ENCODE measurements at places on chromosomes 6 and 20.

DNA sequence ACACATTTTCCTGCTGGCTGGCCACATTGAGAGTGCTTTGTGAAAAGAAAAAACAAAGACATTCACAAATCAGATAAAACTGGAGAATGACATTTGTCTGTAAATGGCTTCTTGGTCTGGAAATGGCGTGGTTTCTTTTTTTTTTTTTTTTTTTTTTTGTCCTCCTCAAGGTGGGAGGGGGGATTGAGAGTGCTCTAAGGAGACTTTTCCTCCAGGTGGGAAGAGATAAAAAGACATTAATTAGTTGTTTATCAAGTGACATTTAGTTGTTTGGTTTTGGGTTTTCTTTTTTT, 40.4 kb downstream of the GNAS start:
- H3K36me3 ChIP-seq: peaks cover 47% of the 10 kb centered on the region
- H3K27ac ChIP-seq: peak overlapping the region; percentile 99
- DNase-seq: no peak
- H3K4me1 ChIP-seq: peaks cover 45% of the 10 kb centered on the region
- peak overlapping the region; percentile 99 for H3K4me3 ChIP-seq

GRCh38 chr20:19368351-19368750, 155.9 kb downstream of the SLC24A3 start:
- H3K36me3 ChIP-seq: no peaks in the 10 kb centered on the region
- no peak overlapping the region for H3K27ac ChIP-seq
- no peak for DNase-seq
- H3K4me1 ChIP-seq: no peaks in the 10 kb centered on the region
- H3K4me3 ChIP-seq: no peak overlapping the region

DNA sequence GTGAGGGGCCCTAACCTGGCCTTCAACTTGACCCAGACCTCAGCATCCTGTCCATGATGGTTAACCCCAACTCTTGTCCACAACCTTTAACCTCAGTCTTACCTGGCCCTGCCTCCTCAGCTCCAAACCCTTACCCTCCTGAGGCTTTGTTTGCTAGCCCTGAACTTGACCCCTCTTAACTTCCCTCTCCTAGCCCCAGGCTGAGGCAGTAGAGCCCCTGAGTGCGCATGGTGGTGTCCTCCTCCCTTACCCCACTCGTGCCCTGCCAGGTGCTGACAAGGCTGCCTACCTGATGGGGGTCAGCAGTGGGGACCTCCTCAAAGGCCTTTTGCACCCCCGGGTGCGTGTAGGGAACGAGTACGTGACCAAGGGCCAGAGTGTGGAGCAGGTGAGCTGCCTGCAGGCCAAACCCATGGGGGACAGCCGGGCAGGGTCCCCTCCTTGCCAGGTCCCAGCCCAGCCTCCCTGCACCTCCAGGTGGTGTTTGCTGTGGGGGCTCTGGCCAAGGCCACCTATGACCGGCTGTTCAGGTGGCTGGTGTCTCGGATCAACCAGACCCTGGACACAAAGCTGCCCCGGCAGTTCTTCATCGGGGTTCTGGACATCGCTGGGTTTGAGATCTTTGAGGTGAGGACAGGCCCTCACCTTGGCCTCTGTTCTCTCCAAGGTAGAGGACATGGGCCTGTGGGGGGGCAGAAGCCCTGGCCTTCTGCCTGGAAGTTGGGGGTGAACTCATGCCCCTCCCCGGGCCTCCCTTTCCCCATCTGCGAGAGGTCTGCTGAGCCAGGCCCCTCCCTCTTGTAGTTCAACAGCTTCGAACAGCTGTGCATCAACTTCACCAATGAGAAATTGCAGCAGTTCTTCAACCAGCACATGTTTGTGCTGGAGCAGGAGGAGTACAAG, 31.9 kb downstream of the MYH7B start:
- no peak for DNase-seq
- H3K27ac ChIP-seq: no peak overlapping the region
- H3K4me3 ChIP-seq: no peak overlapping the region
- H3K4me1 ChIP-seq: no peaks in the 10 kb centered on the region
- peaks cover 6% of the 10 kb centered on the region for H3K27me3 ChIP-seq

- no peak overlapping the region for H3K4me3 ChIP-seq
- peaks cover 21% of the 10 kb centered on the region for H3K4me1 ChIP-seq
- H3K27me3 ChIP-seq: no peaks in the 10 kb centered on the region
- H3K27ac ChIP-seq: no peak overlapping the region
- no peak for DNase-seq
- no peaks in the 10 kb centered on the region for H3K36me3 ChIP-seq
These were observed 73.0 kb upstream of the BACH2 start for GRCh38 chr6:90369651-90370050.

- H3K4me1 ChIP-seq: peaks cover 25% of the 10 kb centered on the region
- no peak overlapping the region for H3K27ac ChIP-seq
These were observed 1.2 kb downstream of the SLC17A3 start for GRCh38 chr6:25872814-25873213.

- peaks cover 35% of the 10 kb centered on the region for H3K4me1 ChIP-seq
- H3K27ac ChIP-seq: peak overlapping the region; percentile 95
- DNase-seq: peak; percentile 49
These were observed 7.3 kb downstream of the THEMIS start for GRCh38 chr6:127893541-127893940.

DNA sequence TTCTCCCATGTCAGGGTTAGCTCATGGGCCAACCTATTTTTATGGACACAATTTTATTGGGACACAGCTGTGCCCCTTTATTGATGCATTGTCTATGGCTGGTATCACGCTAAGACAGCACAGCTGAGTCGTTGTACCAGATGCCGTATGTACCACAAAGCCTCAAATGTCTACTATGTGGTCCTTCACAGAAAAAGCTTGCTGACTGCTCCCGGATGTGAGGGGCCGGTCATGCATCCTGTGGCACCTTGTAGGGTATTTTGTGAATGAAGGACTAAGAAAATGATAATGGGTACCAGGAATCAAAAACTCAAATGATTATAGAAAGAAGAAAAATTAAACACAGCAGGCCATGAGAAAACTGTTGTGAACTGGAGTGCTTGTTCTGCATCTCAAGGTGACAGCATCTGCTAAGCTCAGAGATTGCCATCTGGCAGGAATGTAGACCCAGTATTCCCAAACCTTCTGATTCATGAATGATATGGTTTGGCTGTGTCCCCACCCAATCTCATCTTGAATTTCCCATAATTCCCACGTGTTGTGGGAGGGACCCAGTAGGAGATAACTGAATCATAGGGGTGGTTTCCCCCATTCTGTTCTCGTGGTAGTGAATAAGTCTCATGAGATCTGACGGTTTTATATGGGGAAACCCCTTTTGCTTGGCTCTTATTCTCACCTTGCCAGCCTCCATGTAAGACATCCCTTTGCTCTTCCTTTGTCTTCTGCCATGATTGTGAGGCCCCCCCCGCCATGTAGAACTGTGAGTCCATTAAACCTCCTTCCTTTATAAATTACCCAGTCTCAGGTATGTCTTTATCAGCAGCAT, 248.5 kb downstream of the TSHZ2 start:
- no peak for DNase-seq
- peaks cover 9% of the 10 kb centered on the region for H3K4me1 ChIP-seq
- H3K4me3 ChIP-seq: no peak overlapping the region
- no peaks in the 10 kb centered on the region for H3K36me3 ChIP-seq
- no peak overlapping the region for H3K27ac ChIP-seq

DNA sequence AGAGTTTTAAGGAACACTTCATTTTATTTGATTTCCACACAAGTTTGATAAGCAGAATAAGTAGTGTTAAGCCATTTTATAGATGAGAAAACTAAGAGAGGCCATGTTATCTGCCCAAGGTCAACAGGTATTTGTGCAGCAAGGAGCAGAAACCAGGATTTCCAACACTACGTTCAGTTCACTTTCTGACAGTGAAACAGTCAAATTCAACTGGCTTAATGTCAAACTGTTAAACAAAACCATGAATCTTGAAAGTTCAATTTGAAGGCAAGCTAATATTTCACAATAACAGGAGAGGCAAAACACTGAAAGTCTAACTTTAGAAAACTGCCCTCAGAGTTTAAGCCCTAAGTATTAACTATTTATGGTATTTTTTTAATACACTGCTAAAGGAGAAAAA, 32.6 kb downstream of the DTNBP1 start:
- no peak overlapping the region for H3K4me3 ChIP-seq

- no peaks in the 10 kb centered on the region for H3K36me3 ChIP-seq
- H3K4me3 ChIP-seq: no peak overlapping the region
- no peak for DNase-seq
These were observed 436.8 kb upstream of the AGPAT4 start for GRCh38 chr6:161710698-161711097.

DNA sequence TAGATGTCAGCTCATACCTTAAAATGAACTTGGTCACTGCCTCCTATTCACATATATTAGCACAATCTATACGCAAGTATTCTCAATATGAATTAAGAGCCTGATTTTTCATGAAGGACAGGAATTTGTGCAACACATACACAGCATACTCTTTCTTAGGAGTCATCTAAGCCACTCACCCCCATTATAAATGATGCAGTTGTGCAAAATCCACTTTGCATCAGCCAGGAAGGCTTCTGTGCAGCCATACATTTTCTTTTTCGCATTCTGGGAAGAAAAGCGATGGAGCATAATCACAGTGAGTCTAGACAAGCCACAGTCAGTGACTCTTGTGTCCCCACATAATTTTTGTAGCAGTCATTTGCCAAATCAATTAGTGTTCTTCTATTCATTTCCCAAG, 66.5 kb downstream of the ZMYND8 start:
- peaks cover 57% of the 10 kb centered on the region for H3K36me3 ChIP-seq
- H3K27ac ChIP-seq: no peak overlapping the region
- DNase-seq: no peak
- H3K4me3 ChIP-seq: no peak overlapping the region
- peaks cover 13% of the 10 kb centered on the region for H3K4me1 ChIP-seq

DNA sequence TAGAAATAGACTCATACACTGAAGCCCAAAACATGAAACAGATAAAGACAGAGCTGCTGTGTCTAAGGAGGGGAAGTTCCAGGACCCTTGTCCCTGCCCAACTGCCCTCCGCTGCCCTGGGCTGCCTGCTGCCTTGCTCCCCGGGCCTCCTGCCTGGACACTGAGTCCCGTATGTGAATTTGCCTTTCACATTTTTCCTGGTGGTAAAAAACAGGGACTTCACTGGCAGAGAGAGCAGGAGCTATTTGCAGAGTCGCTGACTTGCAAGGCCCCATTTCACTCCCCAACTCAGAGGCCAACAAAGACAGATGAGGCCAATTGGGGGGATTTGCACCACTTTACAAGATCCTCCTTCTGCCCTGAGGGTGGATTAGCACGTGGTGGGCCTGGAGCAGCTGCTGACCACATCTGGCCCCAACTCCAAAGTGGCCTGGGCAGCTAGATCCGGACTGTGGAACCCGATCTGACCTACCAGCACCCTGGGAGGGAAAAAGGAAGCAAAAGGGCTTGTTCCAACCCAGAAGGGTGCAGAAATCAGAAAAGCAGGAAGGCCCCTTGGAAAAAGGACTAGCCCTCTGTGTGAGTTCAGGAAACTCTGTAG, 61.4 kb downstream of the NOL4L start:
- peaks cover 73% of the 10 kb centered on the region for H3K4me1 ChIP-seq
- no peak for DNase-seq
- no peak overlapping the region for H3K4me3 ChIP-seq
- H3K36me3 ChIP-seq: peaks cover 12% of the 10 kb centered on the region

DNA sequence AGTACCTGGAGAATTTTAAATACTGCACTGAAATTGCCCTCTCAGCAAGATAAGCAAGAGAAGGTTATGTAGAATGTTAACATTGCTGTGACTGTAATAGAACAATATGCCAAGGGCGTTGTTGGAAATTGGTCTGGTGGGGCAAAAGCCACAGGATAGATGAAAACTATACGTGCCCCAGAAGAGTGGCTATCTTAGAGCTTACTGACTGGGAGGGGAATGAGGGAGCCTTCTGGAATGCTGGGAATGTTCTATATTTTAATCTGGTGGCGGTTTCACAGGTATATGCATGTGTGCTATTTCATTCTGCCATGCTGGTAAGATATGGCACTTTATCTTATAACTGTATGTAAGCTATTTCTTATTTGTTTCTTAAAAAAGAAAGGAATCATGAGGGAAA, 35.2 kb upstream of the YWHAB start:
- H3K36me3 ChIP-seq: no peaks in the 10 kb centered on the region
- DNase-seq: no peak
- H3K27ac ChIP-seq: no peak overlapping the region
- H3K4me1 ChIP-seq: no peaks in the 10 kb centered on the region
- peaks cover 3% of the 10 kb centered on the region for H3K27me3 ChIP-seq
- no peak overlapping the region for H3K4me3 ChIP-seq

DNA sequence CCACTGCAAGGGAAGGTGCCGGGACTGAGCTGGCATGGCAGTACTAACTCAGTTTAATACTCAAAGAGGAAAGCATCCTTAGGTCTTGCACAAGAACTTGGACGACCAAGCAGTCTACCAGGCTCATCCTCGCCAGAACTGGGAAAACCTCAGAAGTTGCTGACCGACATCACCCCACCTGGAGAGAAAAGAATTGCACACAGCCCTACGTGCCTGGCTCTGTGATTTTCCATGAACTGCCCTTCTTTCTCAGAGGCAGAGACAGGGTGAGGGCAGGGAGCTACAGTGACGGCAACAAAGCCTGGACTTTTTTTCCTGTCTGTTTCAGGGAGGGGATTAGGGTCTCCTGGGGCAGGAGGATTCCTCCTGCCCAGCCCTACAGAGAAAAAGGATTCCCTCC, 8.0 kb downstream of the JAG1 start:
- no peak overlapping the region for H3K4me3 ChIP-seq
- no peak overlapping the region for H3K27ac ChIP-seq
- DNase-seq: no peak

- H3K27ac ChIP-seq: no peak overlapping the region
- no peaks in the 10 kb centered on the region for H3K36me3 ChIP-seq
- no peak for DNase-seq
- no peaks in the 10 kb centered on the region for H3K27me3 ChIP-seq
- no peak overlapping the region for H3K4me3 ChIP-seq
These were observed 22.0 kb upstream of the KIF25 start for GRCh38 chr6:167975458-167975857.

GRCh38 chr6:167576828-167577503, 249.7 kb upstream of the AFDN start:
- H3K27ac ChIP-seq: no peak overlapping the region
- DNase-seq: no peak

DNA sequence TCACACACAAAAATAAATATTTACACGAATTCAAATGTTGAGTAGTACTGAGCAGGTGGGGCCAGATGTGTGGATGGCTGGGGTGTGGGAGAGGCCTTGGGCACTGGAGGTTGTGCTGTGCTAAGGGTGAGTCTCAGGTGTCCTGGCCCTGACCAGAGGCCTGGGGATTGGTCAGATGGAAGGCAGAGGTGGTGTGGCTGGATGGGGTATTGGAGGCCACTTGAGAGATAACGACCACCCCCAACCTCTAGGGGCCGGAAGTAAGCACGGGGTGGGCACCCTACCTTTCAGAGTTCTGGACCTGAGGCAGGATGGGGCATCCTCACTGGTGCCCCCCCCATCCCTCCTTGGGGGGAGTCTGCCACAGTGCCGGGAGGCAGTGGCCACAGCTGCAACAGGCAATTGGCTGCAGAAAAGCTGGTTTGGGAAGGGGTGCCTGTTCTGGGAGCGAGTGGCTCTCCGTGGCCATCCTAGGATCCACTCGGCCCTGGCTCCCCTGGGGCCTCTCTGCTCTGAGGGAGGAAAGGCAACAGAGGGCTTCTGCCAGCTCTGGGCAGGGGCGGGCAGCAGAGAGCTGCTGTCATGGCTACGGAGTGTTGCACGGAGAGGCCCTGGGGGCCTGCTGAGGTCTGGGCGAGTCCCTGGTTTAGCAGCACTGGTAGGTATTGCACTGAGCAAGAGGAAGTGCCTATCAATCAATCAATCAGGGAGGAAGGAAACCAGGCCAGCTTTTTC, 87.6 kb downstream of the ASXL1 start:
- H3K4me3 ChIP-seq: no peak overlapping the region
- peak; percentile 52 for DNase-seq
- H3K36me3 ChIP-seq: peaks cover 17% of the 10 kb centered on the region
- peak overlapping the region; percentile 63 for H3K27ac ChIP-seq
- peaks cover 27% of the 10 kb centered on the region for H3K4me1 ChIP-seq
- H3K27me3 ChIP-seq: no peaks in the 10 kb centered on the region
